ENCODE measurements at places on chromosomes 6 and 20.

- DNase-seq, result no peak
These were observed 92.4 kb downstream of the RTN4IP1 start for GRCh38 chr6:106536851-106537250.

- DNase-seq, result no peak
These were observed 43.2 kb upstream of the DTNBP1 start for GRCh38 chr6:15705981-15706380.

- DNase-seq, result no peak
These were observed 20.4 kb downstream of the KCNB1 start for GRCh38 chr20:49461894-49462620.

DNA sequence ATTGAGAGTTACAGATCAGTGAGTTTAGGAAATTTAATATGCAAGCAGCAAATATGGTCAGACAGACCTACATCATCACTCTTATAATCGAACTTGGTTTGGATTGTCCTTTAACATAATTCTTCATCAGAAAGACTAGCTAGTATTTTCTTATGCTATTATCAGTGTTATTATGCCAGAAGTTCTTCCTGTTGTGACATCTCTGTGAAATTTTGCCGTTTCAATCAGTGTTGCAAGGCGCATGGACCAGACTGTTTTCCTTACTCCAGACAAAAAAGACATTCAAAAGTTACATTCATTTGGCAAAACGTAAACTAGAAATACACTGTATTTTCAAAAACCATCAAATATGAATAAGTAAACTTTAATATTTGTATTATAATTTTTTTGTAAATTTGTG is 5.7 kb upstream of the TENT5A start:
- DNase-seq, result no peak

- DNase-seq, result no peak
These were observed 17.1 kb downstream of the B4GALT5 start for GRCh38 chr20:49696594-49696993.

GRCh38 chr6:125612345-125612846 is 137.0 kb upstream of the HEY2 start:
- no peak for DNase-seq

DNA sequence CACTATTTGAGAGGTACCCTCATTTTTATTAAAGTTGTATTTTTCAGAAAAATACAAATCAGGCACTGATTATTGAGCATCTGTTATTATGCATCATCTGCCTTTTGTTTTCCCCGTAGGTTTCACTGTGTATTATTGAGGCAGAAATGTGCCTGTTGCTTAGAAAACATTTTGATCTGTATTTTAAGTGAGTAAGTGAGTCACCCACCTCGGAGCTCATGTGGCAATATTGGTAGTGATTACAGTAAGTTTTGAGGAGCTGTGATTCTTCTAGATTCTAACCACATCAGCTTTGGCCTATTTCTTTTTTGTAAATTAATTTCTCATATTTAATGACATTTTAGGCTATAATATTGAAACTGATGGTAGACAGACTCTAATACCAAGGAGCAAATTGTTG is 59.6 kb upstream of the LAMP5 start:
- DNase-seq, result no peak

GRCh38 chr6:72770959-72771358 is 149.1 kb downstream of the KCNQ5 start:
- no peak for DNase-seq

GRCh38 chr20:33372993-33373441 is 28.3 kb downstream of the CDK5RAP1 start:
- DNase-seq, result no peak

GRCh38 chr6:90538278-90539046 is 48.4 kb downstream of the MAP3K7 start:
- no peak for DNase-seq

DNA sequence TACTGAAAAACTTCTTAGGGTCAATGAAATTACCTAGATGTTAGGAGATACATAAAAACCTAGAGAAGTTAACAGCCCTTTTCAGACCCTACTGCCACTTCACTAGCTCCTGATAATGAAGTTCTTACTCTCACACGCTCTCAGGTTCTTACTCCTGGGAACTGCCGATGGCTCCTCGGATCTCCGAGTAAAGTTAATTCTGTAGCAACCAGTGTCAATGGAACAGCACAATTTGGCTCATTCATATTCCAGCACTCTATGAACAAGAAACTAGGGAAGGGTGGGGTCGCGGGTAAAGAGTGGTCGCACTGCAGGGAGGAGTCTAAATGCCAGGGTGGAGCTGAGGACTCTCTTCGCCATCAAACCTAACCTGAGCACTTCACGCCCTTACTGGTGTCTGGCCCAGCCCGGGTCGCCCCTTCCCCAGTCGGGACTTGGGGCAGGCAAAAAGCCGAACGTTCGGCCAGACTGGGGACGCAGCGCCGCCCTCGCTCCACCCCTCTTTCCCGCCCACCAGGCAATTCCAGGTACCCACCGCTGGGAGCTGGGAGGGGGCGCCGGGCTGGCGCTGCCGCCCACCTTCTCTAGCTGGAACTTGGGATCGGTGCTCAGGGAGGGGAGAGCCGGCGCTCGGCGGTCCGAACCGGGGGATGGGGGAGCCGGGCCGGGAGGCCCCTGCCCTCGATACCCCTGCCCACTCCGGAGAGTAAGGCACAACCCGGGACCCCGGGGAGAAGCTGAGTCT is 744 bp downstream of the RAB23 start:
- DNase-seq, result peak; percentile 28

GRCh38 chr6:51775942-51776860 is 311.2 kb downstream of the PKHD1 start:
- DNase-seq, result no peak

- DNase-seq, result no peak
These were observed 744 bp downstream of the RIOK1 start for GRCh38 chr6:7390226-7390878.

DNA sequence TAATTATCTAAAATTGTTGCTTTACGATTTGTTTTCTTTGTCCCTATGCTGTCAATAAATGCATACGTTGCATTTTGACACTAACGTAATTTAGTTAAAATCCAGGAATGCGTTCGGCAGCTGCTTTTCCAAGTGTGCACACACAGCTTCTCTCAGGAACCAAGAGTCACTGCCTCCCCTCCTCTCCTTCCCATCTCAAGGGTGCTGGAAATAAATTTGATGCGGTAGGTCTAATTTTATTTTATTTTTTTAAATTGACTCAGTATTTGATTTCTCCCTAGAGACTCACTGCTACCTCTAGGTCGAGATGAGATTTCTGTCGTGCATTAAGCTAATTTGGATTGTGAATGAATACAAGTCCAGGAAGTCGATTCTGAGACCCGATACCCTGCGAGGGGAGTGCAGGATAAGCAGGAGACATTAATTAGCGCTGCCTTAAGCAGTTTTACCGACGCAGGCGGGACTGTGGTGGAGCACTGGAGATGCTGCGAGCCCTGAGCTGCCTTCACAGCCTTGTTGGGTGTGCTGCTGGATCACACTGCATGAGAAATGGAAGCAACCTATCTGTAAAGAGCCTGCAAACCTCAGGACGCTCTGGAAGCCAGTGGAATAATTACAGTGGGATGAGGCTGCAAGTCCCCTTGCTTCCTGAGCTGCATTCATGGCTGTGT is 381.2 kb downstream of the C6orf118 start:
- no peak for DNase-seq

DNA sequence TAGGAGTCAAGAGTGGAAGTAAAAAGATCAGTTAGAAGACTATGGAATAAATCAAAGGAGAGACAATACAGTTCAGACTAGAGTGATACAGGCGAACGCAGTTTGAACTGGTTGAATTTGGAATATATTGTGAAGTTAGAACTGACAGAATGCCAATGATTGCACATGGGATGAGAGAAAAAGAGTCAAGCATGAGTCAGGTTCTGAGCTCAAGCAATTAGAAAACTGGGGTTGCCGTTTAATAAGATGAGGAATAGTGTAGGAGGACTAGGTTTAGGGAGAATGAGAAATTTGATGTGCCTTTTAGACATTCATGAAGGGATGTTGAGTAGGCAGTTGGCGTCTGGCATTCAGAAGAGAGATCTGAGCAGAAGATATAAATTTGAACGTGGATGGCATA is 8.0 kb downstream of the RNF217 start:
- no peak for DNase-seq

- DNase-seq, result no peak
These were observed 748.2 kb upstream of the ADGRB3 start for GRCh38 chr6:67886840-67887292.

- peak; percentile 26 for DNase-seq
These were observed 172.4 kb downstream of the ADGB start for GRCh38 chr6:146770965-146771735.

- DNase-seq, result no peak
These were observed 38.6 kb downstream of the SMLR1 start for GRCh38 chr6:130865793-130866192.

GRCh38 chr6:20661721-20662120 is 127.5 kb downstream of the CDKAL1 start:
- DNase-seq, result no peak

DNA sequence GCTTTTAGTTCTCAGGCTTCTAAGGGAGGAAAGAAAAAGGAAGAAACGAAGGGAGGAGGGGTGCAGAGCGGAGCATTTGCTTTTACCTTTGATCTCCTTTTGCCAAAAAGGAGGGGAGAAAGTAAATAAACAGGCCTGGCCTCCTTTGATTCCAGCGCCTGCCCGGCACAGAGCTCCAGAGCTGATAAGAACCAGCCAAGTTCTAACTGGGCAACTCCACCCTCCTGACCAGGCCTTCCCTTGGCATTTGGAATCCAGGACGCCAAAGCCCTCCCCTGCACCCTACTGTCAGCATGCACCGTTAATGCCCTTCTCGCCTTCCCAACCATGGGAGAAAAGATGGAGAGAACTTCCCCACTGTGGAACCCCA is 120.8 kb upstream of the PTPN1 start:
- DNase-seq, result no peak

- no peak for DNase-seq
These were observed 48.7 kb upstream of the CDH4 start for GRCh38 chr20:61203320-61203719.

- no peak for DNase-seq
These were observed 275.0 kb downstream of the CENPW start for GRCh38 chr6:126614642-126615504.

- no peak for DNase-seq
These were observed 625.7 kb upstream of the PTCHD4 start for GRCh38 chr6:48736501-48737206.

- DNase-seq, result no peak
These were observed 12.2 kb downstream of the SLC17A9 start for GRCh38 chr20:62964700-62965099.

- no peak for DNase-seq
These were observed 25.2 kb downstream of the MAP7 start for GRCh38 chr6:136524936-136525413.

DNA sequence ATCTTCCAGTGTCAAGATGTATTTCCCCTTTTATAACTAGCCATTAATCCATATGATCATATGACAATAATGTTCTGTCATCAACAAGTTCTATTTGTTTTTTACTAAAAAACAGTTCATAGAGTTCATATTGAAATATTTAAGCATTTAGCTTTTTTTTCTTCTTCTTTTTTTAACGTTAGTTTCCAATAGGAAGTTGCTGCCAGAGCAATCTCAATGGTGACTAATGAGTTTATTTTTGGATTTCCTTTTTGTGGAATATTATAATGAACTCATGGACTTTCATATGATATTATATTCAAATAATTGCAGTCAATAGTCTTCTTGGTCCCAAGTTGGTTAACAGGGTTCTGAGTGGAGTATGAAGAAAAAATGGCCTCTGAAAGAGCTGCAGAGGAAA is 343.3 kb downstream of the BCKDHB start:
- DNase-seq, result no peak

- peak; percentile 8 for DNase-seq
These were observed 2.0 kb downstream of the HLA-B start for GRCh38 chr6:31354864-31355582.

- DNase-seq, result no peak
These were observed 13.2 kb upstream of the SCRT2 start for GRCh38 chr20:688809-689212.

DNA sequence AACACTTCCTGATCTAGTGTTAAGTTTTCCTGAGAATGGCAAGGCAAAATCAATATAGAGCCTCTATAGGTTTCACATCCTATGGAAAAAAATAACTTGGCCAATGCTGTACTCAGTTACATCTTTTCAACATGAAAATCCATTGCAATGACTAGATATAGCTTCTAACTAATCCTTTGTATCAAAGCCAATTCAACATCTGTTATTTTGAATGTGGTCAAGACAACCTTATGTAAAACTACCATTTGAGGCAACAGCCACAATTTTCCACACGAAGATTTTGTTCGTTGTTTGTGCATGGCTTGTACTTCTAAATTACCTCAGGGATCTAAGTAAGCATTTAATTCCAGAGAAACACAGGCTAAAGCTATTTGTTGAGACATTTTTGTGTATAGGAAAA is 637.8 kb upstream of the EYS start:
- no peak for DNase-seq

- DNase-seq, result no peak
These were observed 152.1 kb upstream of the FLRT3 start for GRCh38 chr20:14489544-14489943.

- no peak for DNase-seq
These were observed 108.4 kb upstream of the MAP3K7 start for GRCh38 chr6:90695316-90695715.

- DNase-seq, result no peak
These were observed at the start of gene IL20RA for GRCh38 chr6:137044366-137045221. TSS of gene IL20RA (minus strand) at chr6:137044965. CDS start at chr6:137044728, 237 bp downstream.

GRCh38 chr6:21596145-21596948 is 2.8 kb downstream of the SOX4 start:
- DNase-seq, result no peak

- DNase-seq, result no peak
These were observed 286.1 kb upstream of the PLCB4 start for GRCh38 chr20:8782804-8783203.

- DNase-seq, result no peak
These were observed 61.2 kb downstream of the FOXC1 start for GRCh38 chr6:1670711-1671462.

- DNase-seq, result no peak
These were observed 426.2 kb downstream of the BMP2 start for GRCh38 chr20:7193681-7194080.

DNA sequence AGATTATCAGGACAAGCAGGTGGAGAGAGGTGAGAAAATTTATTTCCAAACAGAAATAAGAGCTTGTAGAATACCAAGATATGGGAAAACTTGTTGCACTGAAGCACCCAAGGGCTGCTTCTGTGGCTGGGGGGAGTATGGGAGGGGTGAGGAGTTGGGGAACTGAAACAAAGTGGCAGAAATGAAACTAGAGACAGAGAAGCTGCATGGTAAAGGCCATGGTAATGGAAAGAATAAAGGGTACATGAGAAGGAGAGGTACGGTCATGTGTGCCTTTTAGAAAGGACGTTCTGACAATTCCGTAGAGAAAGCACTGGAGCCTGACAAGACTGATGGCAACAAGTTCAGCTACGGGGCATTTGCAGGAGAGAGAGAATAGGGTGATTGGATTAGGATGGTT is 51.6 kb upstream of the RIN2 start:
- no peak for DNase-seq

All from activated CD4-positive, alpha-beta T cell treated with anti-CD3 and anti-CD28 coated beads for 4 hours (primary cell).